Liver (tissue), 10 donors: ENCODE measurements at places on chromosomes 5 and 9.

GRCh38 chr9:134125413-134126095 lies 10.3 kb upstream of the WDR5 start:
- DNase-seq: no peak

- no peak for DNase-seq
Measured at GRCh38 chr5:163498886-163499285, 6.5 kb upstream of the MAT2B start.

DNA sequence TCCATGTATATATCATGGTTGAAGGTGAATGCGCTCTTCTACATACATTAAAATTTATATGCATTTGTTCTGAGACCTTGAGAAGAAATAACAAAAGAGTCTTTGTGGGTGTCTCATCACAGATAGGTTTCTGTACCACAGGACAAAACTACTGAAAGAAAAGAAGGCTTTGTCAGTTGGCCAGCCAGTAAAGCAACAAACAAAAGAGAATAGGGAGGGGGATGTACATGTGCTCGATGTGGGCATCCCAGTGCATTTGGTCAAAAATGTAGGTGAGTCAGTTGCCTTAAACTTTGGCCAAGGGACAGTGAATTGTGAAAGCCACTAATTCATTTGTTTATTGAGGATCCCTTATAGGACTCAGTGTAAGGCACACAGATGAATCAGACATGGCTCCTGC lies 13.3 kb downstream of the RBM18 start:
- no peak for DNase-seq

GRCh38 chr5:172488221-172488620 lies 33.9 kb upstream of the SH3PXD2B start:
- DNase-seq: no peak

GRCh38 chr9:129506041-129506440 lies 114.9 kb downstream of the C9orf50 start:
- DNase-seq: no peak

- DNase-seq: no peak
Measured at GRCh38 chr5:16034319-16035001, 145.1 kb downstream of the MARCHF11 start.
